Stimulated activated CD4-positive, alpha-beta T cell treated with anti-CD3 and anti-CD28 coated beads, Interleukin-1b, Interleukin-23, amount 100 ng/mL, for 48 hours (primary cell): ENCODE measurements at places on chromosomes 1 and 21.

- DNase-seq, result no peak
These were observed 18.9 kb upstream of the COL6A2 start for GRCh38 chr21:46078978-46079351.

DNA sequence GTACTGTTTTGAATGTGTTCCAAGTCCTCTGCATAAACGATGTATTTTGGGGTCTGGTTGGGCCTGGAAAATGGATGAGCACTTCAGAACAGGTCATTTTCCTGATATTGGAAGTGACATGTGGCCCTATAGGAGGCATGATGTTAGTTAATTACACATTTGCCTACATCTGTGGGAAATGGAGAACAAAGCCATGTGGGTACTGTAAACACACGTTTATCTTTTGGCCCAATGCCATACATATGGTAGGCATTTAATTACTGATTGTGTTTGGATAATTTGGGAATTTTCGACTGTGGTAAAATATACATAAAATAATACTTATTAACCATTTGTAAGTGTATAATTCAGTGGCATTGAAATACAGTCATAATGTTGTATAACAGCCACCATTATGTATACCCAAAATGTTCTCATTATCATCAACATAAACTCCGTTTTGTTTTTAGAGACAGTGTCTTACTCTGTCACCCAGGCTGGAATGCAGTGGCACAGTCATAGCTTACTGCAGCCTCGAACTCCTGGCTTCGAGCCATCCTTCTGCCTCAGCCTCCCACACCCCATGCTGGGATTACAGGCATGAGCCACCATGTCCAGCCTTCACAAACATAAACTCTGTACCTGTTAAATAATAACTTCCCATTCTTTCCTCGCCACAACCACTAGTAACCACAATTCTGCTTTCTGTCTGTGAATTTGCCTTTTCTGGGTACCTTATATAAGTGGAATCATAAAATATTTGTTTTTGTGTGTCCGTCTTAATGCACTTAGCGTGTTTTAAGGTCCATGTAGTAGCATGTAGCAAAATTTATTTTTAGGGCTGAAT lies 11.9 kb upstream of the RNPEP start:
- DNase-seq, result no peak

GRCh38 chr1:53332833-53333232 lies 5.0 kb upstream of the LRP8 start:
- DNase-seq, result no peak

DNA sequence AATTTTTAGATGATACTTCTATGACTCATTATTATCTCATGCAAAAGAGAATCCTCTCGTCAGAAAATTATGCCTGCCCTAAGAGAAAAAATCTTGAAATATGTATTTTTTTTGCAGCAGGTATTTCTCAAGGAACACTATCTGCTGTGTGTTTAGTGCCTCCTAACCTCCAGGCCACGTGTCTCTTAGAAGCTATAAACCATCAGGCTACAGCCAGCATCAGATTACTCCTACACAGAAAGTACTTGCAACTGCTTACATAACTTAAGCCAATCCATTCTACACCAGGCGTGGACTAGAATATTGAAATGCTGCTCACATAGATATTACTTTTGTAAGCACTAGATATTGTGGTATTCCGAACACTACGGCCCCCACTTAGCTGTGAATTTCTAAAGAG lies 933.4 kb downstream of the PLA2G4A start:
- DNase-seq, result no peak

DNA sequence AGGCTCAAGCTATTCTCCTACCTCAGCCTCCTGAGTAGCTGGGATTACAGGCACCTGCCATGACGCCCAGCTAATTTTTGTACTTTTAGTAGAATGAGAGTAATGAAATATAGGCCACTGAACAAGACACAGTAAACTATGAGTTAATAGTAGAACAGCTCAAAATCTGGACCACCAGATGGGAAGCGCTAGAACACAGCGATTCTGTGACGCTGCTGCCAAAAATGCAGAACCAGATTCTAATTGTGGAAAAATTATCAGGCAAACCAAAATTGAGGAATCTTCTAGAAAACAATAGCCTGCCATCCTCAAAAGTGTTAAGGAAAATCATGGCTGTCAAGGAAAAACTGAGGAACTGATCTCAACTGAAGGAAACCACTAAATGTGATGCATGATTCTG lies 111.4 kb upstream of the TIAM1 start:
- DNase-seq, result no peak

- DNase-seq, result no peak
These were observed 1.7 kb upstream of the TFF3 start for GRCh38 chr21:42316891-42317290.
